CD4-positive, alpha-beta T cell treated with Interferon gamma for 1 hour (primary cell): ENCODE measurements at places on chromosomes 5 and 9.
A peak's percentile ranks its signal among the peaks of the same experiment; 100 is the strongest.

GRCh38 chr5:24110004-24110615, 534.7 kb downstream of the CDH10 start:
- DNase-seq: no peak

GRCh38 chr9:122810306-122810946, 10.5 kb downstream of the OR1K1 start:
- peak; percentile 70 for DNase-seq

DNA sequence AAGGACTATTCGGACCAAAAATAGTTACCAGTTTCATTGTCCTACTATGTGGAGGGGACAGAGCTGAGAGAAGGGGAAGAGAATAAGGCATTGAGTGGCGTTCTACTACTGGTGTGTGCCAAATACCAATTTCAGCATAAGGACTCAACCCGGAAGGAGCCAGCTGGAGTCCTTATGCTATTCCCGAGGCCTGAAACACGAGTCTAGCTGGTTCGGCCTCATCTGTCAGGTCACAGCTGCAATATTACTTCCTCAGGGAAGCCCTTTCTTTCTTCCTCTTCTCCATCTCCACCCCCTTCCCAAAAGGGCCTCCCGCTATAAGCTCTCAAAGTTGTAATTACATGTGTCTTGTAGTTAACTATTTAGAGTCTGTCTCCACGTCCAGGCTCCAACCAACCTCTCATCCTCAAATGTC, 20.5 kb upstream of the FER start:
- no peak for DNase-seq

DNA sequence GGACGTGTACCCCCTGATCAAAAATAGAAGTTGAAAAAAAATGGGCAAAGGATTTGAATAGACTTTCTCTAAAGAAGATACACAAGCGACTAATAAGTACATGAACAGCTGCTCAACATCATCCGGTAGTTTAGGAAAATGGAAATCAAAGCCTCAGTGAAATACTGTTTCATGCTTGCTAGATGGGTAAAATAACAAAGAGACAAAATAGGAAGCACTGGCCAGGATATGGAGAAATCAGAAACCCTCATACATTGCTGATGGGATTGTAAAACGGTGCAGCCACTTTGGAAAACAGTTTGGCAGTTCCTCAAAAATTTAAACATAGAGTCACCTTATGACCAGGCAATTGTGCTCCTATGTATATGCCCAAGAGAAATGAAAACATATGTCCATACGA, 65.0 kb upstream of the SUB1 start:
- DNase-seq: no peak

DNA sequence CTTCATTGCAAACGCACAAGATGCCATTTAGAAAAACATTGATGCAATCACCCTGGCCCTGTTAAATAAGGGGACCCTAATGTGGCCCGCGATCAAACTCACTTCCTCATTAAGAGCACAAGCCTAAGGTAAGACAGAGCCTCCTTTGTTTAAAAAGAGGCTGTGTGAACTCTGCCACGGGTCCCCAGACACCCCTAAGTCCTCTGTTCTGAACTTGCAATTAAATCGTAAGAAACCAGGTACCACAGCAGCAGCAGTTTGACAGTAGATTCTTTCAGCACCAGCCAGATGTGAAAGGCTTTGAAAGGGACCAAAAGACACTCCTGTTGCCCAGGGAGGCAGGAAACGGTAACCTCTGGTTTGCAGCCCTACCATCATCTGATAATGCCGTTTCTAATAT, 346.3 kb downstream of the TMEM167A start:
- DNase-seq: no peak

DNA sequence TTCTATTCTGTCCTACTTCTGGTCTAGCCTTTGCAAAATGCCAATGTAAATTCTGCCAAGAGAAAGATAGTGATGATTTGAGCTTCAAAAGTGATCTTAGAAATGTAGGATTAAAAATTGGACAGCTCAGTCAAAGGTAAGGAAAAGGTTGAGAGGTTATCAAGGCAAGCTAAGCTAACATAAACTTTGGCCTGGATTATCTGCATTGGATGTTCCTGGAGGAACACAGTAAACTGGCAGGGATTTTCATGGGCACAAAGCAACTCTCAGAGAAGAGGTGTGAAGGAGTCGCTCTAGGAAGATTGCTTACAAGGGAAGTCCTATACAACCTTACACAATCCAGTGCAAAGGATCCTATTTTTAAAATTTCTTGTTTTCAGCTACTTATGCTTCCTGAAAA, 115.2 kb downstream of the JAKMIP2 start:
- DNase-seq: no peak

DNA sequence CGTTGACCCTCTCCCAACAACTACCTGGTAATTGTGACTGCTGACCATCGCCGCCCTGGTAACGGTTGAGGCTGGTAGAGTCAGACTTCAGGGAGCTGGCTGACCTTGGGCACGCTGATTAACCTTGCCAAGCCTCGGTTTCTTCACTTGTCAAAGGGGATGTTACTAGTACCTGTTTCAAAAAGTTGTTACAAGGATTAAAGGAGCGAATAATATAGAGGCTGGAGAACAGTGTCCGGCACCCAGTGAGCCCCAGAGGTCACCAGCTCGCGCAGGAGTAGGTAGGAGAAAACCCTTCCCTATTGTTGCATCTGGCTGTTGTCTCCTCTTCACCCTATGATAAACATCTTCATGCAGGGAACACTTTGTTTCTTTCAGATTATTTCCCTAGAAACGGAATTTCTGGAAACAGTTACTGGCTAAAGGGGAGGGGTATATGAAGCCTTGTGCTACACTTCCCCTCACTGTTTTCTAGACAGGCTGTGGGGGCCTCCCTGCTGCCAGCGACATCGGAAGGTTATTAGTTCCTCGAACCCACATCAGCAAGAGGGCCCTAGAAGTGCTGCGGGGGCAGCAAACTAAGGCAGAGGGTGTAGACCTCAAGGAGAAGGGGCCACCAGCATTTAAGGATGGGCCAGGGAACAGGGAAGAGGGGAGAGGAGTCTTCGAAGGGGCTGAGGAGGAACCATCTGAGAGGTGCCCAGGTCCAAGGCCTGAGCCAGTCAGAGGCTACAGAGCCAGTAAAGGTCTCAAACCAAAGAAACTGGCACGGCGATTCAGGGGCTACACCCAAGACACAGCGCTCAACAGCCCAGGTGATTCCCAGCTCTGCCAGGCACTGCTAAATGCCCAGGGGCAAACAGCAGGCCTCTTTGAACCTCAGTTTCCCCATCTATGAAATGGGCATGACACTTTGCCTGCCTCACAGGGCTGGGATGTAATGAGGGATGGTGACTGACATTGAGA, 37.6 kb downstream of the HRH2 start:
- no peak for DNase-seq

GRCh38 chr9:97474372-97474925, 27.0 kb upstream of the TMOD1 start:
- DNase-seq: no peak

DNA sequence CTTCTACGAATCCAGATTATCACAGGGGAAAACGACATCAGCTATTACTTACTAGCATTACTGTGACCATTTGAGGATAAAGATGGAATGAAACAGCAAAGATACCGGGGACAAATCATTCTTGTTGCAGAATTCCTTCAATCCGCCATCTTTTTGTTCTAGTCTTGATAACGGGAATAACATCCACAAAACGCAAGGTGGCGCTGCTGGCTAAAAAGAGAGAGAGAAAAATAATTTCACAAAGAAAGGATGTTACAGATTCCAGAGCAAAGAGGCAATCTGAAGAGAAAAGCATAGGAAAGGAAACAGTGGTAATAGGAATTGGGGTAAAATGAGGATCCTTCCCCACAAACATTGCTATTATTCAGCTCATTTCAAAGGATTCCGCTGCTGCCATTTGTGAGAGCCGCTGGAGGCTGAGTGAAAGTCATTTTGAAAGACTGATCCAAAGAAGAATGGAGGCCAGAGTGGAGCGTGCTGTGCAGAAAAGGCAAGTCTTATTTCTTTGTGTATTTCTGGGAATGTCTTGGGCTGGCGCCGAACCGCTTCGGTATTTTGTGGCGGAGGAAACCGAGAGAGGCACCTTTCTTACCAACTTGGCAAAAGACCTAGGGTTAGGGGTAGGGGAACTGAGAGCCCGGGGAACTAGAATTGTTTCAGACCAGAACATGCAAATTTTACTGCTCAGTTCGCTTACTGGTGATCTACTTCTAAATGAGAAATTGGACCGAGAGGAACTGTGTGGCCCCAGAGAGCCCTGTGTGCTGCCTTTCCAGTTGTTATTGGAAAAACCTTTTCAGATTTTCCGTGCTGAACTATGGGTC, at the start of gene PCDHB7:
Gene PCDHB7 (plus strand): TSS at position 264 of the 824 bp plus-strand sequence. CDS start 192 bp downstream, at position 456.
- no peak for DNase-seq

DNA sequence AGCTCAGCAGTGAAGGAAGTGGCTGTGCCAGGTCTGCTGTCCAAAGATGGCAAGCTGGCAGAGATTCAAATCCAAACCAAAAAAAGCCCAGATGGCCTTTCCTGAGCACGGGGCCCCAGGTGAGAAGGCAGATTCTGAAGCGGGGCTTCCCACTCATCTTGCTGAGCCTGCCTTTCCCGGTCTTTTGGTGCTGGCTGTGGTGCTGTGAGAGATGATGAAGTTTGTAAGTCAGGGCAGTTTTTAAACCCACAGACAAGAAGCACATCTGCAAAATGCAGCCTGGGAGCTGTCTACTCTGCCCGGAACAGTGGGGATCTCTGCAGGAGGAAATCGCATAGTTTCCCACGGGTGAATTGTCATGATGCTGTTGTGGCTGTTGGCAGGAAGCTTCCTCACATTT, 85.0 kb upstream of the IRX4 start:
- DNase-seq: no peak

DNA sequence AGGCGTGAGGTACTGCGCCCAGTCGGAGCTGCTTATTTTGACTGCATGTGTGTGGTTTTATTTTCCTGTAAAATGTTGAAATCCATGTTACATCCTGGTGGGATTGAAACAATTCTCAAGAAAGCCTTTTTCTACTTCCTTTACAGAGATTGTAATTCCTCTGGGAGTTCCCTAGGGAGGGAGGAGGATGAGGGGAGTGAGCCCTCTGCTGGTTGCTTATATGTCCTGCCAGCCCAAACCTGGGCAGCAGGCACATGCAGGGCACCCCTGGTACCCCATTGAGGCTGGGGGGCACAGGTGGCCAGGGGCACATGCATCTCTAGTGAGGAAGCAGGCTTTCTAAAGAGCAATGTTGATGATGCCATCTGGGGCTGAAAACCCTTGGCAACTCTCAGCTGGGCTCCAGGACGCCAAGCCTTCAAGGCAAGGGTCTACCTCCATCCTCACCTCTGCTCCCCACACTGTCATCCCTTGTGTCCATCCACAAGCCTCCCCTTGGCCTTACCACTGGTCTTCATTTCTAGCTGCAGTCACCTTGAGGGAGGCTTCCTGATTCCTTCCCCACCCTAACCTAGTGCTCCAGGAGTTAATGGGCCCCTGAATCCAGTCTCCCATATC, 84.7 kb upstream of the TNFSF8 start:
- DNase-seq: no peak

- DNase-seq: no peak
Observed at GRCh38 chr5:120388016-120388781, 75.9 kb upstream of the PRR16 start.

DNA sequence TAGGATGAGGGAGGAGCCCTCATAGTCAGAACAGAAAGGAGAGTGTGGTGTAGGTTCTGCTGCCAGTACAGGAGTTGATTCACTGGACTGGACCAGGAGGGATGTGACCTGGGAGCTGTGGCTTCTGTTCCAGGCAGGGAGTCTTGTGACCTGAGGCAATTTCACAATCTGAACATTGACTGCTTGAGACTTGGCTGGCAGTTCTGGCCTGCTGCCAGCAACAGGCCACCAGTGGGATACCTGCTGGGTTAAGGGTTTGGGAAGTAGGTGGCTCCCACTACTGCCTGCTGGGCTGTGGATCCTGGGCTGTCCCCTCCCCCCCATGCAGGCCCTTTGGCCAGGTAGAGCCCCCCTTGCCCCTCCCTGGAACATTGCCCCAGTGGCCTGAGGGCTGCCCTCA, 268.6 kb upstream of the ARRDC3 start:
- DNase-seq: no peak

- DNase-seq: no peak
Observed at GRCh38 chr5:14489643-14490042, 91.9 kb upstream of the OTULINL start.

- no peak for DNase-seq
Observed at GRCh38 chr9:23245067-23245466, 581.0 kb downstream of the ELAVL2 start.

GRCh38 chr5:174056064-174056847, 10.8 kb downstream of the NSG2 start:
- DNase-seq: no peak

DNA sequence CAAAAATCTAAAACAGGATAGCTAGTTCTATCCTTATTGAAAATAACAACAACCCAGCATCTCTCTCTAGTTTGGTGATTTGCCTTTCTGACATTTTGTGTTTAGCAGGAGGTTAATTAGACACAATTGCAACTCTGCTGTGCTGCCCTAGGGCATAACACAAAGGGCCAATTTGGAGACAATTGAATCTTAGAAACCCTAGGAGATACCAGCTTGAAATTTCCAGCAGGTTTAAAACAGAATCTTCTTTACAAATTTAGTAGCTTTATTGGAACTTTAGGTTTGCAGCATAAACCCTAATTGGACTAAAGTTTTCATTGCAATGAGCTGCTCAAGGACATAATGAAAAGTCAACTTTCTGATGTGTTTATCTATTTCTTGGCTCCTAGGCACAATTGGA, 166.7 kb upstream of the FER start:
- DNase-seq: no peak
